ENCODE measurements at places on chromosomes 3 and 15.

GRCh38 chr3:26623419-26624208 is 1.0 kb downstream of the LRRC3B start:
- no peaks in the 10 kb centered on the region for H3K36me3 ChIP-seq
- no peak overlapping the region for H3K27ac ChIP-seq
- H3K4me3 ChIP-seq = no peak overlapping the region

GRCh38 chr3:21049334-21050062 is 701.5 kb downstream of the ZNF385D start:
- no peak overlapping the region for H3K27ac ChIP-seq
- H3K4me1 ChIP-seq = no peaks in the 10 kb centered on the region
- no peak overlapping the region for H3K4me3 ChIP-seq
- H3K36me3 ChIP-seq = no peaks in the 10 kb centered on the region

GRCh38 chr15:88493844-88494243 is 26.3 kb downstream of the MRPS11 start:
- no peak overlapping the region for H3K4me3 ChIP-seq
- H3K4me1 ChIP-seq = no peaks in the 10 kb centered on the region
- DNase-seq = no peak
- no peaks in the 10 kb centered on the region for H3K36me3 ChIP-seq

- no peaks in the 10 kb centered on the region for H3K36me3 ChIP-seq
- H3K27me3 ChIP-seq = no peaks in the 10 kb centered on the region
- H3K4me1 ChIP-seq = no peaks in the 10 kb centered on the region
- H3K27ac ChIP-seq = no peak overlapping the region
- no peak for DNase-seq
Observed at GRCh38 chr3:175896655-175897054, 1037.5 kb downstream of the NAALADL2 start.

GRCh38 chr15:89851673-89852341 is 37.2 kb upstream of the ANPEP start:
- DNase-seq = no peak
- H3K4me3 ChIP-seq = no peak overlapping the region
- peaks cover 9% of the 10 kb centered on the region for H3K36me3 ChIP-seq
- H3K4me1 ChIP-seq = peaks cover 8% of the 10 kb centered on the region
- no peak overlapping the region for H3K27ac ChIP-seq

DNA sequence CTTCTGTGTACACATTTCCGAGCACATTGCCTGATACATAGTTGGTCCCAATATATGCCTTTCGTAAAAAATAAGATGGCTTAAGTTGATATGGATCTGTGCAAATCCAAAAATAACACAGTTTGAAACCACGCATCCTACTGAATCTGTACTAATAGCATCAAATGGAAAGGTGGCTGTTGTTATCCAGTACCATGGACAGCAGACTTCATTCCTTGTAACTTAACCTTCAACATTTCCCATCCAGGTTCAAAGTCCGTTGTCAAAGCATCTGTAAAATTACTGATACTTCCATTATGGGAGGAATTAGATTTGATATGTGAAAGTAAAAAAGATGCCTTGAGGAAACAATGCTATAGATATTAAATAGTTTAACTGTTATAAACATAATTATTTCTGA is 65.5 kb upstream of the C3orf49 start:
- no peak overlapping the region for H3K27ac ChIP-seq
- H3K4me3 ChIP-seq = no peak overlapping the region
- DNase-seq = no peak
- no peaks in the 10 kb centered on the region for H3K27me3 ChIP-seq
- no peaks in the 10 kb centered on the region for H3K4me1 ChIP-seq

DNA sequence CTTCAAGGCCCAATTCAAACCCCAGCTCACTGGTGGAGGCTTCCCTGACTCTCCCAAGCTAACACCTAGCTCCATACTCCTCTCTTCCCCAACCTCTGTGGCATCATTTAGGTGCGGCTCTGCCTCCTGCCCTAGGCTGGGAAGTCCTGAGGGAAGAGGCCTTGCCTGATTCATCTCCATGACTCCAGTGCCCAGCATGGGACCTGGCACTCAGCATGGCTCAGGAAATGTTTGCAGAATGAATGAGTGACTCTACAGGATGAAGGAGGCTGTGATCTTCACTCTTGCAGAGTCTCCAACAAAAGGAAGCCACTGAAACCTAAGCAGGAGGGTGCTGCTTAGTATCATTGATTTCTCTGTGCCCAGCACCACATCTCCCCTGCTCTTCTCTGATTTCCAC is 34.5 kb upstream of the INSYN1 start:
- no peak overlapping the region for H3K4me3 ChIP-seq
- peaks cover 1% of the 10 kb centered on the region for H3K27me3 ChIP-seq
- H3K36me3 ChIP-seq = no peaks in the 10 kb centered on the region
- no peak overlapping the region for H3K27ac ChIP-seq

DNA sequence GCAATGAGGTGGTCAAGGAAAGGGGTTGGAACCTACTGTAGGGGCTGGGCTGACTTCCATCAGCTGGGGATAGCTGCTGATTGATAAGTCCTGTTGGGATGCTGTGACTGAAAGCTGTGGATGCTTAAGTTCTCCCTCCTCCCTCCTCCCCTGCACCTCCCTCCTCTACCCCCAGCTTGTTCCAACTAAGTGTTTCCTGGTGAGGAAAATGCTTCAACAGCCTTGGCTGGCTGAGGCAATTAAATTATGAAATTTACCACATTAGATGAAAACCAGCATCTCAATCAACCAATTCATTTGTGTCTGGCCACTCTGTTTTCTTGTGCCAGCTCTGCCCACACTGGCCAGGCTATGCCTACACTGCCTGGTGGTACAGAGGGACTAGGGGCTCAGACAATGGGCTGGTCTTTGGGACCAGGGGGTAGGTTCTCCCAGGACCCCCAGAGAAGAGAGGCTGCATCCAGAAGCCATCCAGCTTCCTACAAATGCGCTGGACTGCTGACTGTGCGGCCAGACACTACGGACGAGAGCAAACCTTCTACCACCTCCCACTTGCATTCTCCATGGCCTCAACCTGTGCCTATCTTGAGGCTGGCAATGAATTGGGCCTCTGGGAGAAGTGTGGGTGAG is 2.5 kb downstream of the KLHL25 start:
- H3K27me3 ChIP-seq = no peaks in the 10 kb centered on the region
- H3K4me3 ChIP-seq = no peak overlapping the region
- H3K4me1 ChIP-seq = peaks cover 25% of the 10 kb centered on the region
- H3K27ac ChIP-seq = no peak overlapping the region
- H3K36me3 ChIP-seq = no peaks in the 10 kb centered on the region
- DNase-seq = no peak

DNA sequence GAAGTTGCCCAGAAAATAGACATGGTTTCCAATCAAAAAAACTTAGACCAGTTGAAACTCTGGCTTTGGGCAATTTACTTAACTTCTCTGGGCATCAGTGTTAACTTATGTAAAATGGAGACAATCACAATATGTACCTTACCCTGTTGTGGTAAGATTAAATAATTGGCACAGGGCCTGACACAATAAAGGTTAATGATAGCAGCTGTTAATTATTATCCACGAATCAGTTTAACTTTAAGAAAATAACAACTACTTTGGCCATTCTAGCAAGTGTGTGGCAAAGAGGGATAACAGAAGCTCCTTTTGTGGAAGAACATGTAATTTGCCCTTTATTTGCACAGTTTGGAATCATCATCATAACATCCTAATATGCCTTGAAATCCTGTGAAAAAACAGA is 787.6 kb downstream of the FHIT start:
- no peaks in the 10 kb centered on the region for H3K27me3 ChIP-seq
- no peak for DNase-seq
- no peak overlapping the region for H3K27ac ChIP-seq

GRCh38 chr3:42843713-42844411 is 31.8 kb downstream of the CYP8B1 start:
- no peak overlapping the region for H3K27ac ChIP-seq
- H3K36me3 ChIP-seq = peaks cover 2% of the 10 kb centered on the region
- no peak overlapping the region for H3K4me3 ChIP-seq
- H3K4me1 ChIP-seq = peaks cover 21% of the 10 kb centered on the region
- peaks cover 2% of the 10 kb centered on the region for H3K27me3 ChIP-seq
- no peak for DNase-seq

- no peaks in the 10 kb centered on the region for H3K36me3 ChIP-seq
- no peaks in the 10 kb centered on the region for H3K27me3 ChIP-seq
- H3K4me3 ChIP-seq = no peak overlapping the region
- H3K27ac ChIP-seq = no peak overlapping the region
- H3K4me1 ChIP-seq = no peaks in the 10 kb centered on the region
- no peak for DNase-seq
Observed at GRCh38 chr3:60856257-60857046, 394.8 kb downstream of the FHIT start.

- H3K4me3 ChIP-seq = no peak overlapping the region
- H3K27me3 ChIP-seq = no peaks in the 10 kb centered on the region
- H3K4me1 ChIP-seq = peaks cover 61% of the 10 kb centered on the region
- H3K36me3 ChIP-seq = peaks cover 89% of the 10 kb centered on the region
- DNase-seq = no peak
Observed at GRCh38 chr3:111585217-111585616, 9.9 kb downstream of the ZBED2 start.

- H3K4me1 ChIP-seq = peaks cover 37% of the 10 kb centered on the region
- peaks cover 70% of the 10 kb centered on the region for H3K36me3 ChIP-seq
- H3K27ac ChIP-seq = no peak overlapping the region
- H3K27me3 ChIP-seq = no peaks in the 10 kb centered on the region
- no peak overlapping the region for H3K4me3 ChIP-seq
Observed at GRCh38 chr3:160434071-160434470, 15.5 kb downstream of the TRIM59 start.

DNA sequence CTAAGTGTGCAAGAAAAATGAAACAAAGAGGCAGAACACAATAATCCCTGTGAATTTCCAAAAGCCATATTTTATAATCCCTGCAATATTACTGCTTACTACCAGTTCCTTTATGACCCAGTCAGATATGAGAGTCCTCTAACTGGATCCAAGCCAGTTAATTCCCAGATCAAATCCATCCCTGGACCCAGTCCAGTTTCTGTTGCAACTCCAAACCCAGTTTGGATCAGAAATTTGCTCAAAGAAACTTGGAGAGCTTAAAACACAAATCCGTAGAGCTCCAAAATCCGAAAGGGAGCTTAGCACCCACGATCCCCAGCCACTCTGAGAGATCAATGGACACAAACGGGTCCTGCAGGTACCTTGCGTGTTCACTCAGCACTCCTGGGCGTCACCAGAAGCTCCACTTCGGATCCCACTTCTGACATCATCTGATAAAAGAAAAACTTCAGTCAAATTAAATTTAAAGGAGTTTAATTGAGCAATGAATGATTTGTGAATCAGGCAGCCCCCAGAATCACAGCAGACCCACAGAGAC is 32.6 kb upstream of the THUMPD3 start:
- no peak for DNase-seq
- no peak overlapping the region for H3K27ac ChIP-seq
- H3K27me3 ChIP-seq = peaks cover 23% of the 10 kb centered on the region
- no peak overlapping the region for H3K4me3 ChIP-seq
- H3K36me3 ChIP-seq = peaks cover 3% of the 10 kb centered on the region

DNA sequence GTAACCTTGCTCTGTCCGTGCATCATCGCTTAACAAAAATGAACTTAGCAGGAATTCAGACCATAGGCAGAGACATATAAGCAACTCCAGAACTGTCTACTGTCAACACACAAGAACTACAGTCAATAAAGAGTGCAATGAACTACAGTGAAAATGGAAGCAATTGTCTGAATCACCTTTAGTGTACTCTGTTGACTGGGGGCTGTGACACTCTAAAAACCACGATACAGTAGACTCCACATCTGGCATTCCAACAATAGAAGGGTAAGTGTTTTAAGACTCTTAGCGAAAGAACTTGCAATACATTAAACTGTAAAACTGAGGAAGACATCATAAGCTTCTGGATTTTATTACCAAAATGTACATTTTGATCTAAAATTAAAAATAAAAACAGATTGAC is 347.3 kb downstream of the ZBTB20 start:
- no peaks in the 10 kb centered on the region for H3K36me3 ChIP-seq
- peaks cover 12% of the 10 kb centered on the region for H3K4me1 ChIP-seq
- H3K4me3 ChIP-seq = no peak overlapping the region
- H3K27ac ChIP-seq = no peak overlapping the region
- no peaks in the 10 kb centered on the region for H3K27me3 ChIP-seq

DNA sequence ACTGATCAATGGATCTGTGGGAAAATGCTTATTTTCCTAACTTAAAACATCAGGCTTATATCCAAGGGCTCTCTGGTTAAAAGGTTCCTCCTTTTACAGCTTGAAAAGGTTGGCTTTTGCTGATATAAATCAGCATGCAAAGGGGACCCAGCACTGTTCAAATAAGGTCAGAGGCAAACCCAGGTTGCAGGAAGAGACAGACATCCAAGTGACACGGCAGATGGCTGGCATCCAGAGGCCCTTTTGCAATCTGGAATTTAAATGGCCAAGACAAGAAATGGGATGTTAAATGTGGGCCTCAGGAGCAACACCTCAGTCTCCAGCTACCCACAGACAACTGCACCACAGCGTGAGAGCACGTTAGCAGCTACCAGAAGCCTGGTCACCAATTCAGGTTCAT is 6.3 kb downstream of the SH3BP5 start:
- peaks cover 30% of the 10 kb centered on the region for H3K36me3 ChIP-seq
- H3K4me3 ChIP-seq = no peak overlapping the region
- peaks cover 44% of the 10 kb centered on the region for H3K4me1 ChIP-seq
- no peak for DNase-seq
- H3K27me3 ChIP-seq = no peaks in the 10 kb centered on the region

DNA sequence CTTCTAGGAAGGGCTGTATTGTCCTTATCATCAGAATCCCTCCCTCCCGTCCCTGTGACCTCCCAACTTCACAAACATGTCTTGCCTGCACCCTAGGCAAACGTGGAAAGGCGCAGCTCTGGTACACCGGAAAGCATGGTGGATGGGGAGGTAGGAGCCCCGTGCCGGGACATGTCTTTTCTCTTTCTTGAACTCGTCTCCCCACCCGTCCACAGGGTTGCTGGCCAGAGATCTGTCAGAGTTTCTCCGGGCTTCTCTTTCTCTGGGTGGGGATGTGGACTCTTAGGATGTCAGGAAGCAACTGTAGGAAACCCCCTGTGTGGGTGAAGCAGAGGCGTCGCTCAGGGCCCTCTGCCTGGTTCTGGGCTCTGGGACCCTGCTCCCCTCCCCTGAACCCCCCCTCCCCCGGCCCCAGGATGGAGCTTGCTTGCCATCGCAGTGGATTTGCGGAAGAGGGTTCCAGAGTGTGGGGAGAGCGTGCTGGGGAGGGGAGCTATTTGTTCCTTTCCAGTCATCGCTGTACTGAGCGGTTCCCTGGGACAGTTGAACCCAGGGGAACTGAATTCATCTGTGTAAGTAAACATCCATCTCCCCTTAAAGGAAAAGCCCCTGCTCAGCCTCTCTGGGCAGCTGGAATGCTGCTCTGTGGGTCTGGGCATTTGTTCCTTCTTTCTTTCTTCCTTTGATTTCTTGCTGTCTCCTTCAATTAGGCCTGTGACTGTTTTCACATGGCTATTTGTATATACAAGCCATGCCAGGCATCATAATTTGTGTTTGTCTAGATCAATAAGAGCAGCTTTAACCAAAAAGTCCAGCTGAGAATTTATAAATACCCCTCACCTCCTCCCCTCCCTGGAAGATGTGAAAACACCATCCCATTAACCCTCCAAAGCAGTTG is 72.8 kb downstream of the SMAD3 start:
- H3K36me3 ChIP-seq = peaks cover 22% of the 10 kb centered on the region
- H3K27ac ChIP-seq = no peak overlapping the region

- H3K36me3 ChIP-seq = peaks cover 50% of the 10 kb centered on the region
- peaks cover 2% of the 10 kb centered on the region for H3K4me1 ChIP-seq
- H3K4me3 ChIP-seq = no peak overlapping the region
- DNase-seq = no peak
- H3K27me3 ChIP-seq = no peaks in the 10 kb centered on the region
- H3K27ac ChIP-seq = no peak overlapping the region
Observed at GRCh38 chr3:33678073-33678472, 40.0 kb downstream of the CLASP2 start.
